SK-N-DZ (cell line): ENCODE measurements at places on chromosomes 7 and 10.
A peak's percentile ranks its signal among the peaks of the same experiment; 100 is the strongest.

DNA sequence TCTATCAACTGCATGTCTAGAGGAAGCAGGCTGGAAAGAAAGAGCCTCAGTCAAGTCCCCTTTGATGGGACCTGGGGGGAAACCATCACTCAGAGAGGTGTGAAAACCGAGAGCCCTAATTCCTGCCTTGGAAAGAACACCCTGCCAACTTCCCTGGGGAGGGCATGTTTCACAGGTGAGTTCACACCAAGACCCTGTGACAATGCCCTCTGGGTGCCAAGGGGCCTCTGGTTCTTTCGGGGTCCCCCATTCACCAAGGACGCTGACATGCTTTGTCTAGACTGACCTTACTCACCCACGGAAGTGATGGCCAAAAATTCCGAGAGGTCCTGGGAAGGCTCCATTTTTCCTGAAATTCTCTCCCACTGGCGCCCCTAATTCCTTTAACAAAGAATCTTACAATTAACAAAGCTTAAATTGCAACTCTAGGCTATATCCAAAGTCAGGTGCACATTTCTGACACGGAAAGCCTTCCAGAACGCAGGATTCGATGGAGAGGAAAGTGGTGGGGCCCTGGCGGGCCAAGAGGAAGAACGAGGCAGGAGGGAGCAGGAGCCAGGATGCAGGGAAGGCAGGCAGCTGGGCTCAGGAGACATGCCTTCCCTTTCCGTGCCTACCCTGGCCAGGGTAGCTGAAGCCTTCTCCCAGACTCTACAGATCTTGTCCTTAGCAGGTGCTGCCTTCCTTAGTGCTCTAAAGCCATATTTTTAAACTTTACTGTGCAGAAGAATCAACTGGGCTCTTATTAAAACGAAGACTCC lies 23.7 kb downstream of the VSTM4 start:
- DNase-seq = no peak

GRCh38 chr10:124476043-124476725 lies 14.6 kb downstream of the LHPP start:
- no peak for DNase-seq

DNA sequence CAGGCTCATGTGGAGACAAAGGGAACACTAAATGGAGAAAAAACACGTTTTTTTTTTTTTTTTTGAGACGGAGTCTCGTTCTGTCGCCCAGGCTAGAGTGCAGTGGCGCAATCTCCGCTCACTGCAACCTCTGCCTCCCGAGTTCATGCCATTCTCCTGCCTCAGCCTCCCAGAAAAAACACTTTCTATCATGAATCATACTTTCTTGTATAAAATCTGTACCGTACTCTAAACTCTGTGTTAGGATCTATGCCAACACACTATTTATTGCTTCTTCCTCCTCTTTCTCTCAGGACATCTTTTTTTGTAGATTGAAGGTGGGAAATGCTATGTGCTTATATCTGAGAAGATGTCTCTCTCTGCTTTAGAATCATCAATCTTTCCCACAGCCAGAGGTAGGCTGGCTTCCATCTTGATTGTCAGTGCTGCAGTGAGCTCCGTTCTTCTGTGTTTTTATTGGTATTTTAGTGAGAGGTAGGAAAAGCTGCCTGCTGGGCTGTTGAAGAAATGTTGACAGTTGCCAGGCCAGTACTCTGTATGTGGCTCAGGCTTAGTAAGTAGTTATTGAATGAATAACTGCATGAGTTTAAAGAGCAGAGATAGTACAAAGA lies 101.1 kb downstream of the GPR85 start:
- DNase-seq = peak; percentile 78

- no peak for DNase-seq
Observed at GRCh38 chr10:66680886-66681285, 244.9 kb upstream of the LRRTM3 start.

DNA sequence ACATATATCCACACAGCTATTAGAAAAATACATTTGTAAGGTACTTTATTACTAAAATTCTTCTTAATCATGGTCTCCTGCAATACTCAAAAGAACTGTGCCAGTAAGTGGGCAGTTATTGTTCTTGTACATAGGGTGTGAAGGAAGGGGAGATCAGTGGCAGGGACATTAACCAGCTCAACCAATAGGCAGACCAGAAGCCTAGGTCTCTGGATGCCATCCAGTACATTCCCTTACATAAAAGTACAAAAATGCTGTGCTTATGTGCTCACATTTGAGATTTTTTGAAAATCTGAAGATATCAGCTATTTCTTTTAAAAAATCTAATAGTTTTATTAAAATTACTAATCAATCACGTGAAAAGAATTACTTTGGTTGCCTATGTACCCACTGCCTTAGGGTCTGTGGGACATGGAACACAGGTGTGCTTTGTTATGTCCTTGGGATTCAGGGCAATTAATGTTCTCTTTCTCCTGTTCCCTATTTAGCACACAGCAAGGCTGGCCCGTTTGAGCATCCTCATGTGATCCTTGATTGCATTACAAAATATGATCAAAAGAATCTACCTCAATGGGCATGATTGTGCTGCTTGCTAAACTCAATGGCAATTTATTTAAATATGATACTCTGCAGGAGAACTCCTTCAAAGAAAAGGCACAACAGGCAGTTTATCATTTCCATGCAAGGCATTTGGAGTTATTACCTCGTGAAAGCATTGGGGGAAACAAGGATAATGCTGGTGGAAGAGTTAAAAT lies 22.7 kb downstream of the TWIST1 start:
- no peak for DNase-seq

DNA sequence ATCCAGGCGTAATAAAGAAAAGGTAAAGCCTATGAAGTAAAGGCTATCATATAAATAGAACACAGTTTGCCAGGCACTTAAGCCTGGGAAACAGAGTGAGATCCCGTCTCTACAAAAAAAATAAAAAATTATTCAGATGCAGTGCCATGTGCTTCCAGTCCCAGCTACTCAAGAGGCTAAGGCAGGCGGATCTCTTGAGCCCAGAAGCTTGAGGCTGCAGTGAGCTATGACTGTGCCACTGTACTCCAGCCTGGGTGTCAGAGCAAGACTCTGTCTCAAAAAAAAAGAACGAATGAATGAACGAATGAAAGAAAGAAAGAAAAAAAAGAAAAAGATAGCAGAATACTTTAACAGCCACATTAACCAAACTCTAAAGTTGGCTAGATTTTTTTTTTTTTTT lies 67.2 kb upstream of the MRLN start:
- DNase-seq = no peak
